ENCODE measurements at places on chromosomes 12 and 14.

DNA sequence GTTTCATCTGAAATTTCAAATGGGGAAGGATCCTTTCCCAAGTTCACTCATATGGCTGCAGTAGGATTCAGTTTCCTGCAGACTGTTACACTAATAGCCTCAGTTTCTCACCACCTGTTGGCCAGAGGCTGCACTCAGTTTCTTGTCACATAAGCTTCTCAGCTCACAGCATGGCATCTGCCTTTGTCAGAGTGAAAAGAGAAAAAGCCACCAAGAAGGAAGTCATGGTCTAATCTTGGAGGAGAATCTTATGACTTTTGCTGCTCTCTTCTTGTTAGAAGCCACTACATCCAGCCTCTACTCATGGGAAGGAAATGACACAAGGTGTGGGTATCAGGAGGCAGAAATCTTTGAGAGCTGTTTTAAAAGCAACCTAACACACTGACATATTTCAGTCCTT is 39.4 kb upstream of the BTG1 start:
- no peak for DNase-seq

GRCh38 chr12:122097584-122097926 is 19.0 kb downstream of the MLXIP start:
- no peak for DNase-seq

DNA sequence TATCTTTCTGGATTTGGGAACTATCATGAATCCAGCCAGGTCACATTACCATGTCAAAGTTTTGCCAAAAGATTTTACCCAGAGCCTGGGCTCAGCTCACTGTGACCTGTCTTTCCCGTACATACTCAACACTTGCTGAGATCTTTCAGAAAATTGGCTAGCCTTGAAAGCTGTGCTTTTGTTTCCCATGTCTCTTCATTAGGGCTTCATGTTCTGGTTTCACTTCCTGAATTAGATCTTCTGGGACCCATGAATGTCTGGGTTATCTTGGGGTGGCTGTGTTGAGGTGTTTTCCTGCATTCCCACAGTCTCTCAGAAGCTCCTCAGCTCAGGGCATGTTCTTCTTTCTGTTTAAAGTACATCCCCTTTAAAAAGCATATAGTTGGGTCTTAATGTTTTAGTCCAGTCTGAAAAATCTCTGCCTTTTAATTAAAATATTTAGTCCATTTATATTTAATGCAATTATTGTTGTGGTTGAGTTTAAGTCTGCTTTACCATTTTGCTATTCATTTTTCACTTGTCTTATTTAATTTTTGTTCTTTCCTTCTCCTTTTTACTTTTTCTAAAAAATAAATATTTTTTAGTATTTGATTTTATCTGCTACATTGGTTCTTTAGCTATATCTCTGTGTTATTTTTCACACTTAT is 242.7 kb downstream of the VRK1 start:
- no peak for DNase-seq

DNA sequence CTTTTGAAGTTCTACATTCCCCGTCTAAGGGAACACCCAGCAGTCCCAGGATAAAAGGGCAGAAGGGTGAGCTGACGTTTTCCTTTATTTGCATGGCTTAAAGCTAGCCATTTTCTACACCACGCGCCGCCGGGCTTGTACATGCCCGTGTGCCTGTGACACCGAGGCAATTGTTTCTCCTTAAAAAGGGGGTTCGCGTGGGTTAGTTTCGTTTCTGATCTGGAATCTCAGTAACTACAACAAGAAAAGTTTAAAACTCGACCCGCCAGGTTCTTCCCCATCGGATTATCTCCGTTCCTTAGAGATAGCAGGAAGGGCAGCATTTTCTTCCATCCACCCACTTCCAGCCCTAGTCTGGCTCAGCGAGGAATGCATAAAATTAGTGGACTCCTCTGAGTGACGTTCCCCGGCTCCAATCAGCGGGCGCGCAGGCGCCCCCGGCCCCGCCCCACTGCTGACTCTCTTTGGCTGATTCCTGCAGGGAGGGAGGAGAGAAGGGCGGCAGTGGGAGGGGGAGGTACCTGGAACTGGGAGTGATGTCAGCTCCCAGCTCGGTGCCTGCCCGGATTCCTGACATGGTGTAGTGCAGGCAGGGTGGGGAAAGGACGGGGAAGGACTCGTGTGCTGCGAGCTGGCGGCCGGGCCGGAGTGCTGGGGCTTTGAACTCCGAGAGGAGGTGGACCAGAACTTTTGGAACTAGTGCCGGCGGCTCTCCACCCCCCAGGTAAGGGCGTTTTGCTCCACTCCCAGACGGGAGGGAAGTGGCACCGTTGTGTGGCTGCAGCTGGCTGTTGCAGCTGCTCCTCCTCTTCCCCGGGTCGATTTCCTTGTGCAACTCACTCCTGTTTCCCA is at the start of gene PPFIBP1:
TSS of gene PPFIBP1 (plus strand) at position 565 of the 852 bp plus-strand sequence. CDS start 109,191 bp downstream, outside the sequence.
- peak; percentile 98 for DNase-seq

- DNase-seq: no peak
Observed at GRCh38 chr12:1819571-1819970, 794 bp upstream of the LRTM2 start.

DNA sequence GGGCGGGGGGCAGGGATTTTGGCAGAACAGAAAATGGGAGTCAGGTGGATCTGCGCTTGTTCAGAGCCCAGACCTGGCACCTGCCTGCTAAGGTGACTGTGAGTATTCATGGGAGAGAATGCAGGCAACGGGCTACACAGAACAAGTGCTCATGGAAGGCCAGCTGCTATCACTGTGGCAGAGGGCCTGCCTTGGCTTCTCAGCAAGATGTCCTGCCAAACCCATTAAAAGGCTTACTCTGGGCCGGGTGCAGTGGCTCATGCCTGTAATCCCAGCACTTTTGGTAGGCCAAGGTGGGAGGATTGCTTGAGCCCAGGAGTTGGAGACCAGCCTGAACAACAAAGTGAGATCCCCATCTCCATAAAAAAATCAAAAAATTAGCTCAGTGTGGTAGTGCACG is 21.0 kb downstream of the DIO3 start:
- no peak for DNase-seq

DNA sequence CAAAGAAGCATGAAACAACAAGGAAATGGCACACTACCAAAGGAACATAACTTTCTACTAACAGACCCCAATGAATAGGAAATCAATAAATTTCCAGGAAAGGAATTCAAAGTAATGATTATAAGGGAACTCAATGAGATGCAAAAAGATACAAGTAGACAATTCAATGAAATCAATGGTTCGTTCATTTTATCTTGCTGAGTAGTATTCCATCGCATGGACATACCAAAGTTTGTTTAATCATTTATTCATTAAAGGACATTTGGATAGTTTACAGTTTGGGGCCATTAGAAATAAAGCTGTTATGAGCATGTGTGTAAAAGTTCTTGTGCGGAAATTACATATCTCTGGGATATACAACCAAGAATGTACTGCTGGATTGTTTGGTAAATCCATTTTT is 35.0 kb upstream of the LYZ start:
- DNase-seq: no peak

DNA sequence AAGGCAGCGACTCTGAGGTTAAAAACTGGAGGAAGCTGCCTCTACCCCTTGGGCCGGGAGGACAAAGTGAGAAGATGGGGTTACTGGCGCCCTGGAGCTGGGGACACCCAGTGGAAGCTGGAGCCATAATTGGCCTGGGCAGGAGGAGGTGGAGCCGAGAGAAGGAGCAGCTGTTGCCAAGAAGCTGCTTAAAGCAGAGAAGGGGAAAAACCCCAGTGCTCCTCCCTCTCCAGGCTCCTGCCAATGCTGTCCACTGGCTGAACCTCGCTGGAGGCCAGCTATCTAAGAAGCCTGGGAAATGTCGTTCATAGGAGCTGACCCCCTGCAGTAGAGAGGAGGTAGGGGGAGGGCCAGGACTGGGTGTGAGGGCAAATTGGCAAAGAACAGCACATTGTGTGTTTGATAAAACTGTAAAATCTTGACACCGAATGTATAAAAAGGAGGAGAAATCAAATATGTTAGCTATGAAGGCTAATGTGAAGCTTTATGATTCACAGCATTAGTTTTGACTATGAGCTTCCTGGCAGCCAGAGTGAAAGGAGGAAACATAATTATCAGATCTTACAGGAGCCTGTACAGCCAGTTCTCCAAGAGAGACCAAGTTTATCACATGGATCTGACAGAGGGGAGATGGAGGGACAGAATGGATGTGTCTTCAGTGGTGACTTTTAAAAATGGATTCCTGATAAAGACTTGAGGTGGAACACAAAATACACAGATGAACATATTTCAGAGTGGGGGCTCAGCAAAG is 9.5 kb downstream of the HHIPL1 start:
- DNase-seq: no peak

GRCh38 chr14:69135133-69135532 is 17.8 kb downstream of the DCAF5 start:
- DNase-seq: no peak

GRCh38 chr14:84098261-84098660 is 1431.7 kb upstream of the FLRT2 start:
- DNase-seq: no peak

GRCh38 chr12:67436230-67436629 is 167.1 kb downstream of the CAND1 start:
- DNase-seq: no peak

- DNase-seq: no peak
Observed at GRCh38 chr12:3164454-3165077, 87.4 kb downstream of the TSPAN9 start.

DNA sequence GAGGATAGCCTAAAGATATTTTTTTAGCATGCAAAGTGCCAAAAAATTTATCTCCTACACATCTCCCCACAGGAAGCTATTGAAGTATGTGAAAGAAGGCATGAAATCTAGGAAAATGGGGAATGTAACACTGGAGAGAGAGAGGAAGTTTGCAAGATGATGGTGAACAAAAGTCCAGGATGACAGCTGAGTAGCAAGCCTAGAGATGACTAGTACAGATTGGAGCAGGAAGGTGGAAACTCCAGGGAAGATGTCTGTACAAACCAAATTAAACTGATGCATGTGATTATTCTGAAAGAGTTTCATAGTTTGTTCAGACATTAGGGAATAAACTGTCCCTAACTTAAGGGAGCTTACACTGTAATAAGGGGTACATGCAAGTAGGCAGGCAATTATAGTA is 99.3 kb downstream of the RAD51B start:
- no peak for DNase-seq

GRCh38 chr12:132610051-132610759 is at the start of gene LRCOL1:
TSS of gene LRCOL1 (minus strand) at chr12:132610582. CDS start at chr12:132606251, 4,331 bp downstream.
- DNase-seq: no peak

DNA sequence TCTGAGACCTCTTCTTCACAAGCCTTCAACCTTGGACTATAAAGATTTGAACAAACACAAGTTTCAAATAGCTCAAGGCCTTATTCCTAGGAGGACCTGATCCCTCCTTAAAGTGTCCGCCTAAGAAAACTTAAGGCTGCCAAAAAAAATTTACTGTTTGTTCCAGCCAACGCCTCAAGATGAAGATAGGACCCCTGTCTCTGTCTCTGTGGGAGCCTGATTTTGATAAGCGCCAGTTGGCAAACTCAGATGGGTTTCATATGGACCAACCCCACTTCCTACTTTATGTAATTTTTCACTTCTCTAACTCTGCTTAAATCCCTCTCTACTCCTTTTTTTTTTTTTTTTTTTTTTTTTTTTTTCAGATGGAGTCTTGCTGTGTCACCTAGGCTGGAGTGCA is 11.0 kb downstream of the FKBP3 start:
- DNase-seq: no peak

DNA sequence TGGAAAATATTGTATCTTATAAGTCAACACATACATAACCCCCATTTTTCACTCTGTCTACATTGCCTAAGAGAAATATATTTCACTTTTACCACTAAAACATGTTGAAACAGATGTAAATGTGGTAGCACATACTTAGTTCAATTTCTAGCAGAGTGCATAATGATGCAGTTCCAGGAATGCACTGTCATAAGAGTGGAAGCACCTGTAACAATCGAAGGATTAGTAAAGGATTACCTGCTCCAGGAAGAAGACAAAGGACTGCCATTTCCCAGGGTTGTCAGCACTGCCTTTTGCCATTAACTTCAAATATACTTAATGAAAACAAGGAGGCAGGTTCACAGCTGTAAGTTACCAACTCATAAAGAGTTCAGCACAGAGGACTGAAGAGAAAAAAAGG is 24.6 kb downstream of the DAD1 start:
- no peak for DNase-seq

GRCh38 chr12:95413576-95413975 is 60.4 kb upstream of the METAP2 start:
- DNase-seq: no peak

GRCh38 chr12:50685641-50686040 is 78.3 kb upstream of the ATF1 start:
- DNase-seq: no peak

- no peak for DNase-seq
Observed at GRCh38 chr12:1369938-1370500, 224.4 kb downstream of the FBXL14 start.

- no peak for DNase-seq
Observed at GRCh38 chr12:124205405-124205804, 89.5 kb upstream of the RFLNA start.

DNA sequence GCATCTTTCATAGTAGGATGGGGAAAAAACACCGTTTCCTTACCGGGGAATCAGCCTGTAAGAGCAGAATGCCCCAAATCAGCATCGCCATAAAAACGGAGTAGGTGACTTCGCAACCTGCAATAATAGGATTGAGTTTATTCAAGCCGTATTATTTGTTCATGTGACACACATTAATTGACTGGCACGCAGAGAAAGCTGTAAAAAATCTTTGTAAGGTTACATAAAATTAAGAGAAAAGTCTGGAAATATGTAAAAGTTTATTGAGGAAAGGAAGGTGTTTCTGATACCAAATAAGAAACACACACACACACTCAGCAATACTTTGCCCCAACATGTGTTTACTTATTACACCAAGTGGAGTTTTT is 628 bp upstream of the CAPRIN2 start:
- DNase-seq: no peak

DNA sequence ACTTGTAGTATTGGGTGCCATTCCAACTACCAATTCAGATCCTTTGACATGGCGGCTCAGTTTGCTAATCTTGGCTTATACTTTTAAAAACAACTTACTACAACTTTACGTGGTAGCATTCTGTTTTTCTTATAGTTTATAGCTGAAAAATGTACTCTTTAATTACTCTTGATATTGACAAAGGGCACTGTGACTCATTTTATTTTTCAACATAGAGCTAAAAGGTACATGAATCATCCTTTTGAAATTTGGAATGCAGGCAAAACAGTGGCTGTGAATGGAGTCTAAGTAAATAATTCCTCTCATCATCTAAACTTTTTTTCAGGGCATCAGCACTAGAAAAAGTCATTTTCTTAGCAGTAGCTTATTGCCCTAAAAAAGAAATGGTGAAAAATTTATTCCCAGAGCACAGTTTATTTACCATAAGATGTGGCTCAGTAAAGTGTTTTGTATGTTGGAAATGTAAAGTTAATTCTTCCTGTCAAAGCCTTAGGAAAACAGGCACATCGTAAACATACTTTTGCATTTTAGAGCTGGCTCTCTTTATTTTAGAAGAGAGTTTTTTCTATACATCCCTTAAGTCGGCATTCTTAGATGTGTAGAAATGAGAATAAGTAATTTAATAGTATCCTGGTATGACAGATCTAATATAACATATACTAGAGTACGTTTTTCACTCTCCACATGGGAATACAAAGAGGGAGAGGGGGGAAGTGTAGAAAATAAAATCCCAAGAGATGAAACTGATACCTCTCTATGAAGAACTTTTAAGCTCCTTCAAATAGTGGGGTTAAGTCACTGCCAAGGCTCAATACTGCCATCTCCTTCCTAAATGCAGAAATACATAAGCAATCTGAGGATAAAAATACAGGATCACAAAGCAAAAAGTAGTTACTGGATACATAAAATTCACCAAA is 55.2 kb downstream of the SLC25A21 start:
- DNase-seq: no peak

Measured in activated naive CD4-positive, alpha-beta T cell treated with anti-CD3 and anti-CD28 coated beads, Interleukin-2, amount 50 U/mL, for 16 hours (primary cell).